Muscle of arm (tissue), 14 donors: ENCODE measurements at places on chromosomes 11 and 22. TPM values are rescaled to one million over a fixed set of nuclear protein-coding genes. Genes with fewer than 3 reads are reported as not detected.

DNA sequence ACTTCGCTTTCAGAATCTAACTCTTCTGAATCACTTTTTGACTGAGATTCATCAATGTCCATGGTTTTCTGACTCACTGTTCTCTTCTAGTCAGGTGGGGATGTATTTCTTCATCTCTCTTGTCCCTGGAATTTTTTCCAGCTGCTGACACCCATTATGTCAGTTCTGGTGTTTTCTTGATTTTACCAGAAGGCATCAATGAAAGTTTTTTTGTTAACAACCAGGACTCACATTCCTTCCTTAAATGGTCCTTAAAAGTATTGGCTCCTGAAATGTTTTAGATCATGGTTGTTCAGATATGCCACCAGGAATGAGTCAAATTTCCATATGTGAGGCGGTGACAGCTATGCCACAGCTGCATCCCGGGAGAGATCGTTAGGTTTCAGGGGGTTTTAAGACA lies 12.9 kb downstream of the MICAL2 start:
- DNase-seq: no peak

- no peak for DNase-seq
Observed at GRCh38 chr11:35618497-35619115, 346 bp downstream of the FJX1 start.

GRCh38 chr22:48798281-48799226 lies 1029.1 kb downstream of the BRD1 start:
- no peak for DNase-seq

- DNase-seq: no peak
Observed at GRCh38 chr11:73963861-73964260, 13.0 kb downstream of the DNAJB13 start.

DNA sequence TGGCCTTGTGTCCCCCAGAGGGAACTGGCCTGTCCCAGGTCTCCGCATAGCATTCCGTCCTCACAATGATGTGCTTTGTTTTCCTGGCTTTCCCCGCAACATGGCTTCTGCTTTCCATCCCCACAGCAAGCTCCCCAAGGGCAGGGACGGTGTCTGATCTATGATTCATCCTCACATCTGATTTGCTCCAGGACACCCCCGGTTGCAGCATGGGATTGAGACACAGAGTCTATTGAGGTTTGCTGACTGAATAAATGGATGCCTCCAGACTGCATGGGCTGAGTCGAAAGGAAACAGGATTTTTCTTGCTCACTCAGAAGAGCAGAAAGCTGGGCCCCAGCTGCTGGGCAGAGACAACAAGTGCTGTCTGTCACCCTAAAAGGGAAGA lies 40.2 kb downstream of the LMO1 start:
- DNase-seq: no peak

- DNase-seq: no peak
Observed at GRCh38 chr22:23896523-23897186, 2.5 kb downstream of the MIF start.

DNA sequence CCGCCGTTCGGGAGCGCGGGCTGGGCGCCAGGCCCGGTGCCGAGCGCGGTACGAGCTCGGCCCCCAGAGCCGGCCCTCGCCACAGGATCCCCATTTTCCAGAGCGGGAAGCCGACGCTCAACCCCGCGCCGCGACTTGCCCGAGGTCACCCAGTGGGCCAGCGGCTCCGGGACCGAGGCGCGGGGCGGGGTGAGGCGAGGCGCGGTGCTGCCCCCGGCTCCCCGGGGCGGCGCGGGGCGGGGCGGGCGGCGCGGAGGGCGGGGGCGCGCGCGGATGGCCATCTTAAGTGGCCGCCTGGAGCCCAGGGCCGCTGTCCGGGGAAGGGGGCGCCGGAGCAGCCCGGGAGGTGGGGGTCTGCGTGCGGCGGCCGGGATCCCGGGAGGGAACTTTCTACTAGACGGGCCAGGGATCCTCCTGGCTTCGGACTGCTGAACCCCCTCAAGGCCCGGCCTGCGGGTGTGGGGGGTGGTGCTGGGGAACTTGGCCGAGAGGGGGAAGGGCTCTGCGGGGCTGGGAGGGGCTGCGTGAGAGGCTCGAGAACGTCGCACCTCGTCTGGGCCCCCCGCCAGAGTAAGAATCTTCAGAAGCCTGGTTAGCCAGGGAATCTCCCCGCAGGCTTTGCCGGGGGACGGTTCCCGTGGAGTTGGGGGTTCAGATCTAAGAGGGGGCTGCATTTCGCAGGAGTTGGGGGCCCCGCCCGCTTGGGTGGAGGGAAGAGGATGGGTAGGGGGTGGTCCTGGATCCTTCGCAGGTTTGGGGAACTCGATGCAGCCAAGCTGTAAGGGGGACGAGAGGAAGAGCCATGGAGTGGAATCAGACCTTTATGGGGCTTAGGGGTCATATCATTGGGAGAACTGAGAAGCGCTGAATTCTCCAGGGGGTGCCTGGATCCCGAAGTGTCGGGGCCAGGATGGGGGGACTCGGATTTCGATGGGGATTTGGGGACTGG lies 678 bp upstream of the INPPL1 start:
- DNase-seq: peak; percentile 80

GRCh38 chr11:2449548-2450320 lies 4.9 kb downstream of the KCNQ1 start:
- DNase-seq: no peak

Gene MOGAT2
- not detected for polyA plus RNA-seq

Gene OR6A2
- polyA plus RNA-seq: not detected

- DNase-seq: peak; percentile 17
Observed at GRCh38 chr11:43360361-43361032, 1.8 kb downstream of the TTC17 start.

DNA sequence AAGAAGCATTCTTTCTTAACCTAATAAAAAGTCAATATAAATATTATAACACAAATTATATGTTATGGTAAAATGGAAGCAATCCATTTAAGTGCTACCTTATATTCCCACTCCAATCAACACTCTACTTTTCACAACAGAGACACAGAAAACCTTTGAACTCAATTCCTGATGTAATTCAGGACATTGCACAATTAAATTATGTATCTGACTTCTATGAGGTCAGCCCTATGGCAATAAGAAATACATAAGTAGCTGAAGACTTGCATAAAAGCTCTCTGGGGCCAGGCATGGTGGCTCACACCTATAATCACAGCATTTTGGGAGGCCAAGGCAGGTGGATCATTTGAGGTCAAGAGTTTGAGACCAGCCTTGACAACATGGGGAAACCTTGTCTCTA lies 6.8 kb downstream of the OR4D10 start:
- DNase-seq: no peak

DNA sequence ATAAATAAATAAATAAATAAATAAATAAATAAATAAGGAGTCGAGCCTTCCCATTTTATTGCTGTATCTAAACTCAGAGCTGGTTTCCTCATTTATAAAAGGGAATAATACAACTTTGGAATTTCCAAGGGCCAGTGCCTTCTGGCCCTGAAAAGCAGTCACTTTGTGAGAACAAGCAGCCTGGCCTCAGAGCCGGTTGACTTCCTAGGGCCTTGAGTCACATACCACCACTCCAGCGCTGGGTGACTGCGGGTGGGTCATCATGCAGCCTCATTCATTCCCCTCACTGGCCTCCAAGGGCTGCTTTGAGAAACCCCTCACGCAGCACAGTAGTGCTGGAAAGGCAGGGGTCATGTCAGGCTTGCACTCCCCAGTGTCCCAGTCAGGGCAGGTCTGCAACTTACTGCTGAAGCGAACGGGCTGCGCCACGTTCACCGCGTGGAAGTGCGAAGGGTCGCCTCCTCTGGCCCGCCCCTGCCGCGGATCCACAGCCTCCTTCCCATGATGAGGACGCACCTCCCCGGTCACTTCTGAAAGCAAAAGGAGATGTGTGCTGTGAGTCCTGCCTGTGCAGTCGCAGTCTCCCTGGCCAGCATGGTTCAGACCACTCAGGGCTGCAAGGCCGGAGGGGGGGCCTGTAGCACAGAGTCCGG lies 54.4 kb downstream of the DGCR2 start:
- no peak for DNase-seq

GRCh38 chr11:122359081-122359571 lies 243.1 kb upstream of the BLID start:
- no peak for DNase-seq

- DNase-seq: peak; percentile 26
Observed at GRCh38 chr11:62025487-62026105, 58.2 kb upstream of the FTH1 start.

Gene ACCSL
- polyA plus RNA-seq: not detected

DNA sequence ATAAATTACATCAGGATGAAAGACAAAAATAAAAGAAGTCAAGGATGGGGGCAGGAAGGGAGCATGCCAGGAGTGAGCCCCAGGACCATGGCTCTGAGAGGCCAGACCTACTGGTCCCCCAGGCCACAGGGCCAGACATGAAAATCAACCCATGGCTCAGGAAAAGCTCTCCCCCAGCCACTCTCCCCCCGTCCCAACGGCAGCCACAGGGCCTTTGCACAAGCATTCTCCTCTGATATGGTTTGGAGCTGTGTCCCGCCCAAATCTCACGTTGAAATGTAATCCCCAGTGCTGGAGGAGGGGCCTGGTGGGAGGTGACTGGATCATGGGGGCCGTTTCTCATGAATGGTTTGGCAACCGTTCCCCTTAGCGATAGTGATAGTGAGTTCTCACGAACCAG lies 80.8 kb upstream of the ANO1 start:
- no peak for DNase-seq

GRCh38 chr11:117220999-117221774 lies 10.7 kb downstream of the PCSK7 start:
- no peak for DNase-seq

- no peak for DNase-seq
Observed at GRCh38 chr11:64102005-64102738, 63.7 kb downstream of the MACROD1 start.

Gene OR8A1
- polyA plus RNA-seq: not detected

GRCh38 chr11:119940401-119940976 lies 197.4 kb downstream of the TRIM29 start:
- DNase-seq: no peak

- DNase-seq: no peak
Observed at GRCh38 chr22:49331223-49331815, 496.4 kb downstream of the BRD1 start.

DNA sequence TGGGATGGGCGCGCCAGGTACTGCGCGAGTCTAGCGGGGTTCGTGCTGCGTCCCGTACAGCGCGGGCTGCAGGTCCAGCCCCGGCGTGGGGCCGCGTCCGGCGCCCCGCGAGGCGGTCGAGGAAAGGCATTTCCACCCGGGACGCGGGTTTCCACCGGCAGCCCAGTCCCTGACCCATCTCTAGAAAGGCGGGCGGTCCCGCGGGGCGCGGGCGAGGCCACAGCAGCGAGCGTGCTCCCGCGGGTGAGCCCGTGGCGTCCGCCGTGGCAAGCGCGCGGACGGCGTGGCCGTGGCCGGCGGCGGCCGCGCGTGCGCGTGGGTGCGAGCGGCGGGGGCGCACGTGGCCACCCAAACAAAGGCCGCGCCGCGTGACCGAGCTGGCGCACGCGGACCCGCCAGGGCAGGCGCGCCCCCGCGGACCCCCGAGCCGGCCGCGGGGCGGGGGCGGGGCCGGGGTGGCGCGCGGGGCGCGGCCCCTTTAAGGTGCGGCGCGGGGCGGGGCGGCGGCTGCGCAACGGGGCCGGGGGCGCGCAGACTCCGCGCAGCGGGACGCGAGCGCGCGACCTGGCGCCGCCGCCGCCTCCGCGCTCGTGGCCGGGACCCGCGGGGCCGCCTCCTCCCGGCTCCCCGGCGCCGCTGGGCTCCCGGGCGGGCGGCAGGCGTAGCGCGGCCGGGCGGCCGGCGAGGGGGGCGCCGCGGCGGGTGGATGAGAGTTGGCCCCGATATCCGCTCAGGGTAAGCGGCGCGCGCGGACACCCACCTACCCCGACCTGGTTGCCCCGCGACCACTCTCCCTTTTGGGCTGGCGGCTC lies 39.3 kb upstream of the CELSR1 start:
- DNase-seq: no peak

DNA sequence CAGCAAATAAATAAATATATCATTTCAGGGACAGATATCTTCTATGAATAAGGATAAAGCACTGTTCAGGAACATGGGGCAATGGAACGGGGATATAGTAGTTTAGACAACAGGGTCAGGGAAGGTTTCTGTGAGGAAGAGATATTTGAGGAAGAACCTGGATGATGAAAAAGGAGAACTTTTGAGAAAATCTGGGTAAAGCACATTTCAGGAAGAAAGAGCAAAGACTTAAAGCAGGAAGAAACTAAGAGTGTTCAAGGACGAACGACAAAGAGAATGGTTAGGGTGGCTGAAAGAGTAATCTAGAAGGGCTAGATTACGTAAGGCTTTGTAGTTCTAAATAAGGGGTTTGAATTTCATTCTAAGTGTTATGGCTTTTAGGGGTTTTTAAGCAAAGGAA lies 12.7 kb downstream of the DDI1 start:
- DNase-seq: no peak

- no peak for DNase-seq
Observed at GRCh38 chr11:122242731-122243130, 126.7 kb upstream of the BLID start.

Gene CASTOR1
- polyA plus RNA-seq: not detected

GRCh38 chr11:93840180-93840579 lies 10.2 kb downstream of the VSTM5 start:
- DNase-seq: no peak

DNA sequence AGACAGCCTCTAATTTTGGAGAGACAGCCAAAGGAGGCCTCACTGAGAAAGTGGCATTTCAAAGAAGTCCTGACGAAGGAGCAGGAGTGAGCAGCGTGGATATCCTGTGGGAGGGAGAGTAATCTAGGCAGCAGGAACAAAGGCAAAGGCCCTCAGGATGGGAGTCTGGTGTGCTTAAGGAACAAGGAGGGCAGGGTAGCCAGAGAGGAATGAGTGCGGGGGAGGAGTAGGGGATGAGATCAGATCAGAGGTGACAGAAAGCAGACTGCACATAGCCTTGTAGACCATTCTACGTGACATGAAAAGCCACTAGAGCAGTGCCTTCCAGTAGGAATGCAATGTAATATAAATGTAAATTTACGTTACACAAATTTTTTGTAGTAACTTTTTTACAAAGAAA lies 5.6 kb downstream of the SLC36A4 start:
- DNase-seq: no peak

Gene KLHDC7B
- not detected for polyA plus RNA-seq

- no peak for DNase-seq
Observed at GRCh38 chr22:44546686-44547310, 48.8 kb upstream of the RTL6 start.

Gene RFPL3
- polyA plus RNA-seq: not detected

Gene NDUFC2
- 151 TPM for polyA plus RNA-seq

GRCh38 chr11:127451861-127452260 lies 451.3 kb upstream of the KIRREL3 start:
- peak; percentile 9 for DNase-seq
